ENCODE measurements at places on chromosomes 5 and 9.

GRCh38 chr5:17352223-17352622, 134.8 kb downstream of the BASP1 start:
- no peak for DNase-seq

DNA sequence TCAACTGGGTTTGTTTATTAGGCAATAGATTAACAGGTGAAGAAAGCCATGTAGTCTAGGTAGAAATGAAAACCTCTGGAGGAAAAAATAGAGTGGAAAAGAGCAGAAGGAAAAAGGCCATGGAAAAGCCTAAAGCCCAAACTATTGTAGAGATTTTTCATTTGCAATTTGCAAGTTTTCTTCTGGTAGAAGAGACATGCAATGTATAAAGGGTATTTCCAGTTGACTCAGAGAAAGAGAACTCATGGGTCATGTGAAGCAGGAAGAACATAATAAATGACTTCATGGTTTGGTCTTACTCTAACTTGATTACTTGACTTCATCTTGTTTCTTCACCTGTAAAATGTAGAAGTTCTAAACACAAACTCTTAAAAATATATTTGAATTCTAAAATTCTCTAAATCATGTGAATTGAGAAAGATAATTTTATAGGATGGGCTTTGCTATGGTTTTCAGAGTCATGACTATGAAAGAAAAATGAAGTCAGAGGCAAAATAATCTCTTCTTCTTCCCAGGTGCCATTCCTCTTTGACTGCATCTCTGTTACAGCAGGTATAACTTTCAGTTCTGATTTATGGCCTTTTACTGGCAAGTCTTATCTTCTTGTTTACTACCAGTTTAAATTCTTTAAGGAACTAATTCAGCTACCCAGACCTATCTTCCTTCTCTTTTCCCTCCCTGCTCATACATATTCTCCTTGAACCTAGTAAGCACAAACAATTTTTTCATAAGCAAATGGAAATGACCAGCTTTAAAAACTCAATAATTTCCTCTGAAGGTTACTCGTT, 47.7 kb upstream of the TMC1 start:
- no peak for DNase-seq

- no peak for DNase-seq
Measured at GRCh38 chr5:6767481-6768063, 54.3 kb downstream of the TENT4A start.

DNA sequence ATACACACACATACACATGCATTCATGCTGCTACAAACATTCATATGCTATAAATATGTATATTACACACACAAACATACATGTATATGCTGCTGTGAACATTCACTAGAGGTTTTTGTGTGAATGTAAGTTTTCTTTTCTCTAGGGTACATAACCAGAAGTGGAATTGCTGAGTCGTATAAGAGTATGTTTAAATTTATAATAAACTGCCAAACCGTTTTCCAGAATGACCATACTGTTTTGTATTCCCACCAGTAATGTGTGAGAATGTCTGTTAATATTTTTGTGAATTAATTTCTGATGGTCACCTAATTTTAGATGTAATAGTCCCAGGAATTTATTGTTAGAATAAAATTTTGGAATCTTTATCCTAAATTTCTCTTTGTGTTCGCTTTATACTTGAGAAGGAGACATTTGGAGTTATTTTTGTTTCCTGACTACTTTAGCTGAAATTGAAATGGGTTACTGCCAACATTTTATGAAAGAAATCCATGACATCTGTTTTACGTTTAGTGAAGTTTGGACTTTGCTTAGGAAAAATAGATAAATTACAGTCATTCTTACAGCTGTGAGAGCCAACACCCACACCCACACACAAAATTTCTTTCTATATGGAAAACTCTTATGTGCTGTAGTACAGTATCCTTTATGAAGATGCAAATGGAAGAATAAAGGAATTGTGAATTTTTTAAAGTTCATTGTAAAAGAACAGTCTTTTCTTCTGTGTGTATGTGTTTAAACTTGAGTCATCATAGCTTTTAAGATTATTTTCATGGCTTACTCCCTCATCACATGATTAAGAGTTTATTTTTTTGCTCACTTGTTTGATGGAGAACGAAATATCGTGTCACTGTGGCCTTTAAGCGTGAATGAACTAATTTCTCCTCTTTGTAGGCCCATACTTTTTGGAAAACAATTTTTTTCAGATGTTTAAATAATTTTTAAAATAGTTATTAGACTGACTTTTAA, 24.3 kb downstream of the CENPP start:
- DNase-seq = no peak

DNA sequence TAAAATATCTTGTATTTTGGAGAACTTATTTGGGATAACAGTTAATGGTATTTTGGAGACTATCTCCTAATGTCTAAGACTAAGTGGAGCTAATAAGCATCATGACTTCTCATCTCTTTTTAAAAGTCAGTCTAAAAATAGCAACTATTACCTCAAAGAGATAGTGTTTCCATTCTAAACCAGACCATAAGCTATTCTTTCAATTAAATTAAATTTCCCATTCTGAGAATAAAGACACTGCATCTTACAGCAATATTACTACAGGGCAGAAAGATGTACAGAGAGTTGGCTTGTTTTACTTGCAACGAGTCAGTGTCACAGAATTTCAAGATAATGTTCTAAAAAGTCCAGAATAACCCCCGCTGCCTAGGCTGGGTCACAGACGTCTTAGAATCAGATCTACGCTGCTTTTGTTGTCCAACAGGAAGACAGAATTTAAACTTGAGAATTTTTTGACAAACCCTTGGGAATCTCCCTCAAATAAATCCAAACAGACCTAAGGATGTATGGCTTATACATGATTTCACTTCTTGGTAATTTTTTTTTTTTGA, 98.9 kb downstream of the USP20 start:
- DNase-seq = no peak

- no peak for DNase-seq
Measured at GRCh38 chr5:92912283-92912682, 668.7 kb downstream of the NR2F1-AS1 start.

DNA sequence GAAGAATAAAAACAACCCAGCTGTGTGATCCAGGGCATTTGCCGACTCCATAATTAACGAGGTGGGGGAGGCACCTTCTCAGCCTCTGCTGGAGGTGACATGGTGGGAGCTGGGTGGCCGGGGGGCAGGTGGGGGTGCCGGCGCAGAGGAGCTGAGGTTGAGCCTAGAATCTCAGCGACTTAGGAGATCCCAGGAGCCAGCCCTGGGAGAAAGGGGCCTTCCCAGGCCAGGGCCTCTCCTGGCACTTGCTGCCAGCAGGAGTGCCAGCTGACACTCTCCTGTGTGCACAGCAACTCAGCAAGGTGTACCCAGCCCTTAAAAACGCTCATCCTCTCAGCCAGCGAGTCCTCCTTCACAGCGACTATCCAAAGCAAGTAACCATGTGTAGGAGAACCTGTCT, 62.8 kb upstream of the FCN1 start:
- DNase-seq = no peak

GRCh38 chr5:146402949-146403348, 44.2 kb upstream of the TCERG1 start:
- DNase-seq = no peak

- no peak for DNase-seq
Measured at GRCh38 chr5:1472964-1473628, 27.9 kb upstream of the SLC6A3 start.

- DNase-seq = no peak
Measured at GRCh38 chr5:104048231-104048630, 485.6 kb upstream of the NUDT12 start.

DNA sequence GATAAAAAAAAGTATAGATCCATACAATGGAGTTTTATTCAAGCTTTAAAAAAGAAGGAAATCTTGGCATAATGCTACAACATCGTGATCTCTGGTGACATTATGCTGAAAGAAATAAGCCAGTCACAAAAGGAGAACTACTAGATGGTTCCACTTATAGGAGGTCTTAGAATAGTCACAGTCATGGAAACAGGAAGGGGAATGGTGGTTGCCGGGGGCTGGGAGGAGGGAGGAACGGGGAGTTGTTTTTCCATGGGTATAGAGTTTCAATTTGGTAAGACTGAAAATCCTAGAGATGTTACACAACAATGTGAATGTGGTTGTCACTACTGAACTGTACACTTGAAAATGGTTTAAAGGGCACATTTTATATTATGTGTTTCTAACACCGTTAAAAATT, 94.5 kb downstream of the CFAP90 start:
- no peak for DNase-seq

DNA sequence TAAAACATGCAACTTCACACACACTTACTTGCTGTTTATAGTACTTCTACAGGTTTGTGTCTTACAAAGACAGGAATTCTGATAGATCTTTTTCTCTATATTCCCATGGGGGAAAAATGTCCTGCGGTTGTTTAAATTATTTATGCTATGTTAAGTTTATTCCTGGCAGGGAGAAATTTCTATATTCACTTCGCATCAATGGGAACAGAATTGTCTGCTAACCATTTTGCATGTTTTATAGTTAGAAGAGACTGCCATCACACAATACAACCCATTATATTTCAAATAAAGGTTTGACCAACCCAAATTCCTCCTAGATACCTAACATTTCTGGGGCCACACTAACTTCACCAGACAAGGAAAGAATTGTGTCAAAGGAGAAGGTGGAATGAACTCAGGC, 110.0 kb upstream of the PRR16 start:
- no peak for DNase-seq

GRCh38 chr5:137696481-137696880, 39.4 kb downstream of the KLHL3 start:
- DNase-seq = no peak

DNA sequence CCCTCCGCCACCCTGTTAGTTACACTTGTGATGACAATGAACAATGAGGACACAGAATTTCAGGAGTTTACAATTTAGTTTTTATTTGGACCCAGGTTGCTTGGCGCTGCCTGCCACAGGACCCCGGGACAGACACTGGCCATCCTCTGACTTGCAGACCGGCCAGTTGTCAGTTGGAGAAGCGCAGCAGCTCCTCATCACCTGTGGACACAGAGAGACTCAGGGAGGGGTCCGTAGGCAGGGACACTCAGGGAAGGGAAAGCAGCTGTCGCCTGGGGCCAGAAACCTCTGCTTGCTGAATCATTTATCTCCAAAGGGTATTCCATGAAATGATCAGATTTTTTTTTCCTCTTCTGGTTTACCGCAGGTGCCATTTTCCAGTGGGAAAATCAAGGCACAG, 18.0 kb downstream of the AMBP start:
- no peak for DNase-seq

- DNase-seq = no peak
Measured at GRCh38 chr5:97071101-97071500, 71.3 kb downstream of the LIX1 start.

DNA sequence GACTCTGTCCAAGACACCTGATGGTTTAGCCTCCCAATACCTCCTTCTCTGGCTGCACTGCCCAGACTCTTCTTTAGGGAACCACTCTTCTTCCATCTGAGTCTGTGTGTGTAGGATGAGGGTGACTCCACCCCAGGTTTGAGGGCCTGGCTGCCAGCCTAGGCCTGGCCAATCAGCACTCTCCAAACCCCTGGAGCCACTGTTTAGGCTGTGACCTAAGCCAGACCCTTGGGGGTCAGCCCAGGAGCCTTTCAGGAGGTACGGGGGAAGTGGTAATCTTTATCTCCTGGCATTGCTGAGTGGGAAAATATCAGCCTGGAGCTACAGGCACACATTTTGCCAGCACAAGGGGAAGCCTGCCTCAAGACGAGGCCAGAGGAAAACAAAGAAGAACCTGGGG, 6.2 kb upstream of the ERGIC1 start:
- no peak for DNase-seq

DNA sequence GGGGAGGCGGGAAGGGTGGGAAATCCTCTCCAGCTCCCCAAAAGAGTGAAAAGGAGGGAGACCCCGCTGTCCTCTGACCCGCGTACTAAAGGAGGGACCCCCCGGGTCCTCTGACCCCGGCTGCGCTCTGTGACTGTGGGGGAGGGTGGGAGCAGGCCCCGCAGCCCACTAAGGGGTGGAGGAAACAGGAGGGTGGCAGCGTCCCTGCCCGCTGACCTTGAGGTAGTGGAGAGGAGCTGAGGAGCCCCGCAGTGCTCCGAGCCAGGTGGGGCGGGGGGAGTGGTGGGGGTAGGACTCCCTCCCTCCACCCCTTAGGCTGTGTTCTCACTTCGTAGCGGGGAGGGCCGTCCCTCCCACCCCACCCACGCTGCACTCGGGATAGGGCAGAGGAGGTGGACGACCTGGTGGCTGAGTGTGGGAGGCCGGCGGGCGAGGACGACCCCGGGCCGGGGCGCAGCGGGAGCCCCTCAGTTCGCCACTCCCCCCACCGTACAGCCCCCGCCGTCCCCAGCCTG, 449 bp upstream of the ADCY2 start:
- no peak for DNase-seq

DNA sequence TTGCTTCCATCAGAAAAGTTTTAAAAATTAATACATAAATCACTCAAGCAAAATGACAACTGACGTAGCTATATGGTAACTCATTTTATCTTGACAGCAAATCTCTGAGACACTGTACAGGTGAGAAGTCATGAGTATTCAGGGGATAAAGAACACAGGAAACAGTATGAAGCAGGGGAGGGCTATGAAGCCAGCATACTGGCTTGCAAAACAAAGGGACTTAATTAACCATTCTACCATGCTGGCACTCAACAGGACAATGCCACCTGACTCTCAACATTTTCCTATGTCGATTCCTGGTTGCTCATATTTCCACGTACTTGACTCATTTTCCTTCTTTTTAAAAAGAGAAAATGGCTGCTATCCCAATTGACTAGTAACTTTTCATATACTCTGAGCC, 151.4 kb upstream of the RETREG1 start:
- no peak for DNase-seq

DNA sequence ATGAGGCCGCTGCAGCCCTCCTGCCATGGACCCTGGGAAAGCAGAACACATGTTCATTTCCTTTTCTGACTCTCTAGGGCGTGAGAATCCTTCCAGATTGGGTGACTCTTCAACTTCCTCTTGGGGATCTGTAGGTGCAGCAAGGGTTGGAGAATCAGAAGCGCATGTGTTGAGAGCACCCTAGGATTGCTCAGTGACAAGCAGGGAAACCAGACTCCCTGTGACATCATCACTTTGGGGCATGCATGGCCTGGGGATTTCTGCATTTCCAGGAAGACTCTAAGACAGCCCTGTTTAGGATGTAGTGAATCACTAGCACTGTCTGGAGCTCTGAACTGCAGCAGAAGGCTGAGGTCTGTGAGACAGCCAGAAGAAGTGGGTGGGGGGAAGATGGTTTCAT, 15.1 kb upstream of the LCP2 start:
- no peak for DNase-seq

- DNase-seq = no peak
Measured at GRCh38 chr5:89246252-89246651, 363.3 kb upstream of the MEF2C start.

- DNase-seq = no peak
Measured at GRCh38 chr5:67160272-67160671, 36.3 kb downstream of the CD180 start.

DNA sequence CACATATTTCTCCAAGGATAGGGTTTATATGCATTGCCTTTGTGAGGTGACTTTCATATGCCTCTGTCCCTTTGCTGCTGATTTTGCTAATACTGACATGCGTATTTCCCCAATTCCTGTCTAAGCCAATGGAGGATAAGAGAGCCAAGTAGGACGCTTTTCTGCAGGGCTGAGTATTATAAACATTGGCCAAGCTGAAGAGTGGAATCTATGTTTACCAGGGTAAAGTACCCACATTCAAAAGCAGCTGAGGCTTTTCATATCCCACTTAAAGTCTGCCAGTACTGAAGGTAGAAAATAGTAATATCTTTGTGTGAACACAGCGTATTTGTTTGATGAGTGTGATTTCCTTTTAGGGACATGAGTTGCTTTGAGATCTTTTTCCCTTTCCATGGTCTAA, 128.8 kb upstream of the GPR151 start:
- no peak for DNase-seq

GRCh38 chr9:33013962-33014664, 11.0 kb upstream of the DNAJA1 start:
- DNase-seq = no peak
